Stimulated activated CD4-positive, alpha-beta T cell treated with anti-CD3 and anti-CD28 coated beads, TNF-alpha, amount 100 ng/mL, for 48 hours (primary cell): ENCODE measurements at places on chromosomes 12 and 14.

DNA sequence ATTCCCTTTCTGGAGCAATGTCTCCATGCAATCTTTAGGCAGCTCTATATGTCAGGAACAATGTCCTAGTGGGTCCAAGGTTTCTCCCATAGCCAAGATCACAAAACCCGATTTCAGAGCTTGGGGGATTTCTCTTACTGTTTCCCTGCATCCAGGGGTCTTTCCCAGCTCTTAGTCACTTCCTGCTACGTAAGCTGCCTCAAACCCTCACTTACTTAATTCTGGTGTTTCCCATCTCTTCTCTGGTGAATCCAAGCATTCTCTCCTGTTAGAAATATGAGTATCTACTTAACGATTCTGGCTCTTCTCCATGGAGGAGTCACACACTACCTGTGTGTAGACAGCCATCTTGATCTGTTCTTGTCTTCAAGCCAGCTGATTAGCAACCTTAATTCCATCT lies 80.0 kb downstream of the IFNG-AS1 start:
- no peak for DNase-seq

DNA sequence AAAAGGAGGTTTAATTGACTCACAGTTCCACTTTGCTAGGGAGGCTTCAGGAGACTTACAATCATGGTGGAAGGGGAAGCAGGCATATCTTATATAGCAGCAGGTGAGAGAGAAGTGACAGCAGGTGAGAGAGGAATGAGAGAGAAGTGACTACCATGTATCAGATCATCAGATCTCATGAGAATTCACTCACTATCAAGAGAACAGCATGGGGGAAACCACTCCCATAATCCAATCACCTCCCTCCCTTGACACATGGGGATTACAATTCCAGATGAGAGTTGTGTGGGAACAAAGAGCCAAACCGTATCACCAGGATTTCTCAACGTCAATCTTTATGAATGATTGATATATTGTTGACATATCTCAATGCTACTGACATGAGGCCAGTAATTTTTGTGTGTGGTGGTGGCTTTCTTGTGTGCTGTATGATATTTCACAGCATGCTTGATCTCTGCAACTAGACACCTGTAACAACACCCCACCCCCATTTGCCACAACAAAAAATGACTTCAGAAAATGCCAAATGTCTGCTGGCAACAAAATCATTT lies 1470.9 kb upstream of the SEL1L start:
- DNase-seq, result no peak

DNA sequence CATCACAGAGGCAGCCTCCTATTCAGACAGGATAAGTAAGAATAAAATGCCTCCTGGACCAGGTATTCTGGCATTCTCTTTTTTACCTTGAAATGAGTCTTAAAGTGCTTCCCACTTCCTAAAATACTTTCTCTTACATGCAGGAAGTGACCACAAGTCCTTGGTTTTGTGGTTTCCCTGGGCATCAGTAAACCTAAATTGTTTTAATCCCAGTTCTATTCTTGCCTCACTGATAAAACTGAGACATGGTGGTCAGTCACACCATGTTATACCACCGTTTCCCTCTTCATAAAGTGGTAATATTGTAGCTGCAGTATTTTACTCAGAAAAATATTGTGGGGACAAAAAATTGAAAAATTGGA lies 1.2 kb upstream of the SALL2 start:
- no peak for DNase-seq

DNA sequence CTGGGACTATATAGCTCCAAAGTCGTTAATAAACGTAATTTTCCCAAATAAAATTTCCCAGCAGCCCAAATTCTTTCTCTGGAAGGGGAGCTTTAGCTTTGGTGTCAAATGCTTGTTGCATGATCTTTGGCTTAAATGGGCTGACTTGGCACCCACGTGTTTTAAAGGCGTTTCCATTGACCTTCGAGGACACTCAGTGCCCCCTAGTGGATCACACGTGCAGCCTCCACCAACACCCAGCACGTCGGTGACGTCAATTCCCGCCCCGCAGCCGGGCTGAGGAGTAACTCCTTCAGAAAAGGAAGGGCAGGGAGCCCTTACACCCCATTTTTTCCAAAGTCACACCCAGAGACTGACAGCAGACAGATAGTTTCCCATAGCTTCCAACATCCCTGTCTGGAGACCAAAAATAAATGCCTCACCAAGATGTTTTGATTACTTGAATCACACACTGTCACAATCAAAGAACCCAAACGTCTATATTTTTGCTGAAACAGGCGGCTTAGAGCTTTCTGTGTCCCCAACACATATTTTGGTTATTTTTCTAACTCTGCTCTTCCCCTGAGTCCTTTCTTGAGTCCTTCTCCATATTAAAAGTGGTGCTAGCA lies 707.9 kb downstream of the AACS start:
- DNase-seq, result peak; percentile 12

DNA sequence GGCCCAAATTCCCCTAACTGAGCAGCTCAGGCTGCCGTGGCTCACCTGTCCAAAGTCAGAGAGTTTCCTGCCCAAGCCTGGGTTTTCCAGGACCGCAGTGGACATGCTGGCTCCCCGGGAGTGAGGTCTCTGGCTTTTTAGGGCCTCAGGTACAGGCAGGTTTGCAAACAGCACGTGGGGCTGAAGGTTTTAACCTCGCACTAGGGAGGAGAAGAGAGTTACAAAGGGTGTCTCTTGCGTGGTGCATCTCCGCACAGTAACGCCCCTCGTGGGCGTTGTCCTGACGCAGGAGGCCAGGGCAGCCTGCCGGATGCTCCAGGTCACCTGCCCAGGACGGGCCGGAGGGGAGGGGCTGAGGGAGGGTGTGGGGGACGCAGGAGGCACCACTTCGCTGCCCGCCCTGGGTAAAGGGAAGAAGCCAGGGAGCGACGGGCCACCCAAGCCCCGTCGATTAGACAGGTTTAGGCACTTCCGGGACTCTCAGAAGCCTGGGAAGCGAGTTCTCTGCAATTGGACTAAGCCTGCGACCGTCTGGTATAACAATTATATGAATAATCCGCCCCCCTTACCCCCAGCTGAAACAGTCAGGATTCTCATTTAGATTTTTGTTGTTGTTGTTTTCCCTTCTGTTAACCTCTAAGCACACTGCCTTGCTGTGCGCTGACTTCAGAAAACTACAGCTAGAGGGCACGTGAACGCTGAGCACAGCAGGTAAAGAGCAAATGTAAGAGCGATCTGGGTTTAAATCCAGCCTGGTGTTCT lies at the start of gene PAH:
TSS of gene PAH (minus strand) at position 219 of the 762 bp plus-strand sequence. CDS start at position 105, 114 bp downstream.
- DNase-seq, result peak; percentile 2

- DNase-seq, result no peak
These were observed 1404.5 kb upstream of the TMEM132C start for GRCh38 chr12:126862500-126862899.

- peak; percentile 52 for DNase-seq
These were observed 94.3 kb downstream of the RFLNA start for GRCh38 chr12:124389138-124389724.

- no peak for DNase-seq
These were observed 50.4 kb upstream of the RIN3 start for GRCh38 chr14:92463141-92463540.

GRCh38 chr14:65421201-65421981 lies 8.9 kb downstream of the FUT8 start:
- no peak for DNase-seq

DNA sequence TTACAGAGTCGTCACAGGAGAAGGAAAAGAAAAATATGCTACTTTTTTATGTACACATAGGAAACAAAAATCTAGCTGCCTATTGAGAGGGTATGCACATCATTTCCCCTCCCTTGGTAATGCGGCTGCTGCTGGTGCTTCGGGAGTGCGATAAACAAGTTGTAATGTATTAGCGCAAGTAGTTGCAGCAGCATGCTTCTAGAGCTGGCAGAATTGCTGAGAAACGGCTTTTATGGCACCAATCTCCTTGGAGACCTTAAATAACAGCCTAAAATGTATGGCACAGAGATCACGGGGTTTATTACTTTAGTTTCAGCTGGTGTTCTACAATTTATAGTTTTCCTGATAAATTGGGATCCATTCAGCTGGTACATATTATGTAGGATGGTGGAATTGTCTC lies 447.6 kb upstream of the TMPO start:
- DNase-seq, result no peak

GRCh38 chr14:90828642-90829487 lies 12.6 kb upstream of the TTC7B start:
- DNase-seq, result no peak

GRCh38 chr12:41011939-41012338 lies 176.2 kb upstream of the PDZRN4 start:
- no peak for DNase-seq

DNA sequence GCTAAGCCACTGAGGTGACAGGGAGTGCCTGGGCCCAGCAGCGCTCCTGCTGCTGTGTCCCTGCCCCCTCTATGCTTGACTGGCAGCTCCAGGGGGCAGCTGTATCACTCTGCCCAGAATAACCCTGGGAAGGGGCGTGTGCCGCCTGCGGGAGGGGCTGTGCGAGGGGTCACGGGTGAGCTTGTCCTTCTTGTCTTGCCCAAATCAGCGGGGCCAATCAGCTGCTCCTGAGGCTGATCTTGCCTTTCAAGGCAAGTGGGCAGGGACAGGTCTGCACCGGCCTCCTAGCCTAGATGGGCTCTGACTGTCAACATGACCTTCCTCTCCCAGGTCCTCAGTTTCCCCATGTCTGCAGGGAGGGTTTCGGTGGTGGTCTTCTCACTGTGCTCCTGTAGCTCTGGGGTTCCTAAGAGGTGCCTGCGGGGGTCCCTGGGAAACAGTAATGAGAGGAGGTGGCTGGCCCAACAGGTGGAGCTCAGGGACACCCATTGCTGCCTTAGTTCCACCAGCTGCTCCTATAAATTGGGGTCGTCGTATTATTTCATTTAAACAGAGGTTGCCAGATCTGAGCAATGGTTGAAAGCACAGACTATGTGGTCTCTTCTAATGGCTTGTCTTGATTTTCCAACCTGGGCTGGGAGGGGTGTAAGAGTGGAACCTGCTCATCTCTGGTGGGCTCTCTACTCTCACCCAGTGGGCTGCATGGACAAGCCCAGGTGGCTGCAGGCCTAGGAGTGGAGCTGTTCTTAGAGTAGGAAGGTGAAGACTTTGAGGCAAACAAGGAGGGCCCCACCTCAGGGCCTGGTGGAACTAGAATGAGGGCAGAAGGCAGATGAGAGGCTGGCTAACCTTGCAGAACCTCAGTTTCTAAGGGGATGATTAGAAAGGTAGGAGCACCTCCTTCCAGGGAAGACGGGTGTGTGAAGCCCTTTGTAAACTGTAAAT lies 11.7 kb downstream of the RTL1 start:
- DNase-seq, result no peak

DNA sequence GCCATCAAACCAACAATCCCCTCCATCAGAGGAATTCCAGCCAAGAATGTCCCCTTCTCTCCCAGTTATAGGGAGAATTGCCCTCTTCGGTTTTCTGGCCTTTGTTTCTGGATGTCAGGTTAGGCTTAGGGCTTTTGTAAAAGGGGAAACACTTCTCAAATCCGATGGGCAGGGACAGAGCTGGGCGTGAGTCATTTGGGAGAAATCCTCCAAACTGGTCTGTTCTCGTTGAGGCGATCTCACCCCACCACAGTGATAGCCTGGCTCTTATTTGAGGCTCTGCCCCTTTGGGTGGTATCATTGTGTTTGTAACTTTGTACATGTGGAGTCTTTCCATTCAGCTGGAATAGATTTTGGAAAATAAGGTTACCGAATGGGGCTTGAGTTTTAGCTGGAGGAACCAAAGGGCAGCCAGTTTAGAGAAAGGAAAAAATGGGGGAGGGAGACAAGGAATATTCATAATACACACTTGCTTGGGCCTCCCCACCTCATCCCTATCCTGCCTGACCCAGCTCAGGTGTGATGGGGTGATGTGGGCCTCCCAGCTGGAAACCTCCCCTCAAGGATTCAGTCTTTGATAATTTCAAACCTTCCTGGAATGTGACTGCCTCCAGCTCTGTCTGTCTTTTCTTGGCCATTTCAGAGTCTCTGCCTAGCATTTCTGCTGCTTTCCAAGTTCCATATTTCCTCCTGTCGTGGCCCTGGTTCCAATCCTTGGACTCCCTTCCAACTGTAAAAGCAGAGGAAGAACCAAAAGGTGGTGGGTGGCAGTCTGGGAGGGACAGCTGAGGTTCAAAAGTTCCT lies 7.5 kb downstream of the HOXC4 start:
- DNase-seq, result no peak

DNA sequence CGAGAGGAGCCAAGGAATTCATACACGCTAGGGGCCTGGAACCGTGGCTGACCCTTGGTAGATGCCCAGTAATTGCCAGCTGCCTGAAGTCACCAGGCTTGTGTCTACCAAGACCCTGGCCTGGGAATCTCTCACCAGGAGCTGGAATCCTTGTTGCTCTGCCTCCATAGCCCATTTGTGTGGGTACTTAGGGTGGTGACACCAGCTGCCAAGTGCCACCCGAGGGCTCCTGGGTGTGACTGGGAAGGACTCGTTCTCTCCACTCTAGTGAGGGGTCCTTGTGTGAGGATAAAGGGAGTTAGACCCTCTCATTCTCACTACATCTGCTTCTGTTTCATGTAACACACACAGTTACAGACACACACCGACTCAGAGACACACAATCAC lies 17.9 kb downstream of the SERPINA1 start:
- DNase-seq, result no peak

DNA sequence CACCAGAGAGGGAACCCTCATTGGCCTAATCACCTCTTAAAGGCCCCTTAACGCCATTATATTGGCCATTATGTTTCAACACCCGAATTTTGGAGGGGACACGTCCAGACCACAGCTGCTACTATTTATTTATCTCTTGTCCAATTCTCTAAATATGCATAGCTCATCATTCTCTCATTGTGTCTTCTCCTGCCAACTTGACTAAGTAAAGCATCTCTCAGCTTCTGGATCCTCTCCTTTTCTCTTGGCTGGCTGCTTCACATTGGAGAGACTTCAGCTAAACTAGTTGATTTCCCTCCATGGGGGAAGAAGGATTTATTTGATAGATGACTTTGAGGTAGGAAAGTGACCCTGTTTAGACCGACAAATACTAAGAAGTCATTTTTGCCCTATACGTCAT lies 120.4 kb upstream of the KRR1 start:
- no peak for DNase-seq

- no peak for DNase-seq
These were observed 12.3 kb upstream of the DACT1 start for GRCh38 chr14:58625438-58625837.

GRCh38 chr12:132596016-132596415 lies 14.4 kb downstream of the LRCOL1 start:
- no peak for DNase-seq

DNA sequence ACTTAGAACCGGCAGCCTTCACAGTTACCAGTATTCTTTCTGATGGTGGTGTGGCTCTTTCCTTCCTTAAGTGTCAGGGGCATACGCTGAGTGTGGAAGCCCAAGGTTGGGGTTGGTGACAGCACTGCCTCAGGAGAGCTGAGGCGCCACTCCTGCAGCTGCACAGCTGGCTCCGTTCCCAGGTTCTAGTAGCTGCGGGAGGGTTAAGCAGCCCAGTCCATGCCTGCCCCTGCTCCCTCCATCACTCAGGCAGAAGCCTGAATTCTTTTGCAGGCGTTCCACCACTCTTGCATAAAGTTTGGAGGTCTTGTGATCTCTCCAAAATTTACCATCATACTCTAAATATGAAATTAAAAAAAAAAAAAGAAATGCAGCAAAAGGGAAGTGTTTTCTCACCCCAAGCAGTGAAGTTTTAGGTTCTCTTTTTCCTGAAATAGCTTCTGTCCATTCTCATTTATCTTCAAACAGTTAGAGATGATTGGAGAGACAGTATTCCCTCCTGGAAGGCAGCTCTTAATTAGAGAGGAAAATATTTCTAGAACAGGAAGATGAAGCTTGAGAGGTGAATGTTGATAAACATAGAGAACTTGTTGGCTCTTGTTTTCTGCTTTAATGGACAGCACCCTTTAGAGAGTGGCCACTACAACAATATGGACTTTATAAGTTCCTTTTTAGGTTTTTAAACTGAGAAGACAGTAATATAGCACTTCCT lies 136.1 kb downstream of the FGD4 start:
- DNase-seq, result no peak

- no peak for DNase-seq
These were observed 24.8 kb downstream of the IL26 start for GRCh38 chr12:68200854-68201253.
